ENCODE measurements at places on chromosomes 6 and 20. TPM values are rescaled to one million over a fixed set of nuclear protein-coding genes. Genes with fewer than 3 reads are reported as not detected.

Gene CYP21A2
- 0.37 TPM for total RNA-seq

Gene TRIM31
- not detected for total RNA-seq

Gene CRYBG1
- total RNA-seq = 32.3 TPM

Gene KCNQ2
- not detected for total RNA-seq

Gene HDGFL1
- total RNA-seq = not detected

Gene SOD2
- total RNA-seq = 86.6 TPM

Gene VSX1
- total RNA-seq = not detected

Gene CABLES2
- total RNA-seq = 9.2 TPM

Gene TCF21
- total RNA-seq = not detected

Gene GHRH
- total RNA-seq = not detected

Gene SFTA2
- total RNA-seq = not detected

Gene ZNF311
- total RNA-seq = 0.73 TPM

Gene ZNF391
- 2.9 TPM for total RNA-seq

Gene MOG
- not detected for total RNA-seq

Gene RTN4IP1
- total RNA-seq = 10.3 TPM

GRCh38 chr6:100209323-100210136, 215.5 kb upstream of the MCHR2 start:
- no peaks in the 10 kb centered on the region for H3K27me3 ChIP-seq
- DNase-seq = no peak
- no peaks in the 10 kb centered on the region for H3K4me1 ChIP-seq
- no peaks in the 10 kb centered on the region for H3K36me3 ChIP-seq

- no peaks in the 10 kb centered on the region for H3K36me3 ChIP-seq
- DNase-seq = no peak
- H3K27ac ChIP-seq = no peak overlapping the region
- H3K4me3 ChIP-seq = no peak overlapping the region
- H3K4me1 ChIP-seq = peaks cover 8% of the 10 kb centered on the region
Observed at GRCh38 chr6:154298297-154298696, 58.3 kb downstream of the IPCEF1 start.

DNA sequence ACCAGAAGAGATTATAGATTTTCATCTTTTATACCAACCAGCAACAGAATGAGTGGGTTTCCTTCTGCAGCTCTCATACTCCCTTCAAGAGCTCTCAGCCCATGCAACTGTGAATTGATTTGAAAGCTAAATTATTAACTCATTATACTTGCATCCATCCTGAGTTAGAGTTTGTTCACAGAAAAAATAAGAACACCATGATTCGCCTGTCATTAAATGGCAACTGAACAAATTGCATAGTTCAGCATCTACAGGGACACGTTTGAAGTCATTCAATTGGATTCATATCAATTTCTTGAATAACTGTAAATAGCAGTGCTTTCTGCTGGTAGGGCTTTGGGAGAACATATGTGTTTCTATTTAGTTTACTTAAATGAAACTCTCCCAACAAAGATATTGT, 65.7 kb downstream of the NKAIN2 start:
- H3K4me1 ChIP-seq = no peaks in the 10 kb centered on the region
- no peak overlapping the region for H3K27ac ChIP-seq
- no peak for DNase-seq
- no peaks in the 10 kb centered on the region for H3K27me3 ChIP-seq
- no peaks in the 10 kb centered on the region for H3K36me3 ChIP-seq
- H3K4me3 ChIP-seq = no peak overlapping the region

DNA sequence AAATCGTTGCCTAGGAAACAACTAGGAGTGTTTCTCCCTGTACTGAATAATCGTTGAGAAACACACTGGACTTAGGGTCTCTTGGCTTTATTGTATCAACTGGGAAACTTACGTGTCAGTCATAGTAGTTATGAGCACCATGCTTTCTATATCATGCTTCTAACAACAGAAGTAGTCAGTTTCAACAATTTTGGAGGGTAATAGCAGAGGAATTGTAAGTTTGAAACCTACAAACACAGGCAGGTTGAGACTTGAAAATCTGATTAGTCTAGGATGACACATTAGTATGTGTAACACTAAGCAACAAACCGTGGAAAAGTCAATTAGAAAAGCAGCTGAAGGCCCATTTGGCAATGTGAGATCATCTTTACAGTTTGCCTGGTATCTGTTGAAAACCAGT, 43.9 kb upstream of the FABP7 start:
- H3K27ac ChIP-seq = no peak overlapping the region
- no peak overlapping the region for H3K4me3 ChIP-seq
- H3K4me1 ChIP-seq = no peaks in the 10 kb centered on the region
- no peak for DNase-seq
- no peaks in the 10 kb centered on the region for H3K27me3 ChIP-seq

DNA sequence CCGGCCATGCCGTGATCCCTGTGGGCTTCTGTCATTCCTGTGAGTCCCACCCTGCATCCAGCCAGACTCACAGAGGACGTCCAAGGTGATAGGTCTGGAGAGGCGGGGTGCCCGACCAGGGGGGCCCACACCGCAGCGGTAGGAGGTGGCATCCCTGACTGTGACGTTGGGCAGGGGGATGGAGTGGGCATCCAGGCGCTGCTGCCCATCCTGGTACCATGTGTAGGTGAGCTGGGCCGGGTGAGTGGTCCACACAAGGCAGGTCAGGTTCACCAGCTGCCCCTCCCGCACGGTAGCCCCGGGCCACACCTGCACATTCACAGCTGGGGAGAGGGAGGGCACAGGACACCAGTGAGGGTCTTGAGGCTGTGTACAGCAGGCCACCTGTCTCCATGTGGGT, 11.6 kb upstream of the ADAM33 start:
- no peak overlapping the region for H3K4me3 ChIP-seq
- no peaks in the 10 kb centered on the region for H3K4me1 ChIP-seq
- no peak overlapping the region for H3K27ac ChIP-seq
- no peak for DNase-seq

DNA sequence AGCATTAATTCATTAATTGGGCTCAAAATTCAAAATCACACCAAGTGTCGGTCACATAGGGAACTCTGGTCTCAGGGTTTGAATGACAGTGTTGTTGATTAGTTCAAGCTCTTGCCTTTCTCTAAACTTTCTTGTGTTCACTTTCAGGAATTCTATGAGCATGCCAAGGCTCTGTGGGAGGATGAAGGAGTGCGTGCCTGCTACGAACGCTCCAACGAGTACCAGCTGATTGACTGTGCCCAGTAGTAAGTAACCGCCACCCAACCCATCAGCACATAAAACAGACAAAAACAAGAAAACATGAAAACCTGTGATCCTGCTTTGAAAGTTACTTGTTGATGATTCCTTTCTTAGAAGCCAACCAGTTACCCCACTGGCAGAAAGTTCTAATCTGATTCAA, 52.7 kb downstream of the GNAS start:
- DNase-seq = no peak
- no peak overlapping the region for H3K4me3 ChIP-seq
- H3K4me1 ChIP-seq = peaks cover 22% of the 10 kb centered on the region

GRCh38 chr6:121711472-121711871, 276.0 kb downstream of the GJA1 start:
- H3K27me3 ChIP-seq = no peaks in the 10 kb centered on the region
- no peaks in the 10 kb centered on the region for H3K36me3 ChIP-seq
- no peaks in the 10 kb centered on the region for H3K4me1 ChIP-seq
- DNase-seq = no peak

DNA sequence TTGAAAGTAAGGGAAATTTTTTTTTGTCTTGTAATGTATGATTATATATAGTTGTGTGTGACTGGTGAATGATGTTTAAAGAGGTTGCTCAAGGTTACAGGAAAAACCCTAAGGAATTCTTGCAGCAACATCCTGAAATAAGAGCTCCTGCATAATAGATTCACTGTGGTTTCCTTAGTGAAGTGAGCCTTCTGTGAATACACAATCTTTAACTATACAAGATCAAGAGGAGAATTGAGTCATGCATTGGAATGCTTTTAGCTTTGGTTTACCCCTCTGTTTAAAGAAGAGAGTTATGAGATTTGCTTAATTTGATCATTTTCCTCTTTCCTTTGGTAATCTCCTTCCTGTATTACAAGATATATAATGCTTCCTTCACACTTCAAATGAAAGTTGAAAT, 141.6 kb upstream of the EYA4 start:
- no peaks in the 10 kb centered on the region for H3K4me1 ChIP-seq
- H3K27ac ChIP-seq = no peak overlapping the region
- H3K4me3 ChIP-seq = no peak overlapping the region

GRCh38 chr6:52726741-52727535, 36.3 kb downstream of the GSTA2 start:
- no peaks in the 10 kb centered on the region for H3K27me3 ChIP-seq
- no peak overlapping the region for H3K27ac ChIP-seq
- no peaks in the 10 kb centered on the region for H3K36me3 ChIP-seq
- DNase-seq = no peak

GRCh38 chr6:36266913-36267644, 2.8 kb upstream of the PNPLA1 start:
- no peak for DNase-seq
- no peaks in the 10 kb centered on the region for H3K4me1 ChIP-seq
- no peaks in the 10 kb centered on the region for H3K36me3 ChIP-seq
- no peak overlapping the region for H3K4me3 ChIP-seq
- no peak overlapping the region for H3K27ac ChIP-seq

DNA sequence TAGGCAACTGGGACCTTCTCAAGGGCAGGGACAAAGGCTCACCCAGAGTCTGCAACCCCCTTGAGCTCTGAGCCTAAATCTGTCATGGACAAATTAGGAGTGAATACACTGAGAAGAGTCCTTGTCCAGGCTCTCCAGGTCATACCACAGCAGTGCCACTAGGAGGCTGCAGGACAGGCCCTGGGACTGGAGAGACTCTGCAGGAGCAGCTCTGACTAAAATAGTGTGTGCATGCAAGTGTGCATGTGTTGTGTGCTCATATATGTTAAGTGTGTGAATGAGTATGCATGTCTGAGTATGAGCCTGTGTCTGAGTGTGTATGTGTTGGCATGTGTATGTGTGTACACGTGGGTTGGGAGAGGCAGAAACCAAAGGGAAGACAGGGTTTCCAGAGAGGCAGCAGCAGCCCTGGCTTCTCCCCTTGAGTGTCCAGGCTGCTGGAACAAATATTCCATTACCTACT, 27.1 kb downstream of the MRPL14 start:
- no peaks in the 10 kb centered on the region for H3K4me1 ChIP-seq
- no peaks in the 10 kb centered on the region for H3K27me3 ChIP-seq
- no peak overlapping the region for H3K27ac ChIP-seq
- H3K36me3 ChIP-seq = peaks cover 18% of the 10 kb centered on the region

- no peaks in the 10 kb centered on the region for H3K4me1 ChIP-seq
- no peaks in the 10 kb centered on the region for H3K27me3 ChIP-seq
- H3K4me3 ChIP-seq = no peak overlapping the region
- H3K36me3 ChIP-seq = no peaks in the 10 kb centered on the region
- no peak overlapping the region for H3K27ac ChIP-seq
Observed at GRCh38 chr20:48832405-48832730, 4.6 kb upstream of the PREX1 start.

- no peak overlapping the region for H3K4me3 ChIP-seq
- no peaks in the 10 kb centered on the region for H3K27me3 ChIP-seq
- DNase-seq = no peak
Observed at GRCh38 chr20:63957690-63958441, 1.6 kb upstream of the UCKL1 start.

DNA sequence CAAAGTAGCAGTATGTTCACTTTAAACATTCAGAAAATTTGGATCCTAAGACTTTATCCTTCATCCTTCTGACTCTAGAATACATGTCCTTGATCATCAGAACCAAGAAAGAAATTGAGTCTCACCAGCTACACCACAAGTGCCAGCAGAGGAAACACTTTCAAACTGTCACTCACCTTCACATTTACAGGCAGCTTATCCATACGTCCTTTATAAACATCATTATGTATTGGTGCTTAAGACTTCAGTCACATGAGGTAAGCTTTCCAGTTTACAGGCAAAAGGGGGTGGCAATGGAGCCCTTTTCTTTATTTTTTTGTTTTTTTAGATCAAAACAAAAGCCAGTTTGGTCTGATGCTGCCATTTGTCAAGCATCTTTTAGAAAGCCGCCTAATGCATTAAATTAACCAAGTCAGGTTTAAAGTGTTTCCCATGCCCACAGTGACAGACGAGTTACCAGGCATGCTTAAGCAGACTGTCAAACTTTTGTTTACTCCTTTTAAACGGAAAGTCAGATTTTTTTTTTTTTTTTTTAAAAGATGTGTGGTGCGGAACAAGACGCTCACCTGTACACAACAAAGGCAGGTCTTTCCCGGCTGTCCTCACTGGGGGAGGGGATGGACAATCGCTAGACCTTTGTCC, 952 bp upstream of the BRPF3 start:
- peak overlapping the region; percentile 76 for H3K27ac ChIP-seq
- peak; percentile 5 for DNase-seq
- H3K36me3 ChIP-seq = peaks cover 5% of the 10 kb centered on the region
- peaks cover 22% of the 10 kb centered on the region for H3K4me1 ChIP-seq
- H3K27me3 ChIP-seq = no peaks in the 10 kb centered on the region

GRCh38 chr6:1700278-1700967, 90.7 kb downstream of the FOXC1 start:
- H3K4me1 ChIP-seq = no peaks in the 10 kb centered on the region
- H3K4me3 ChIP-seq = no peak overlapping the region
- no peaks in the 10 kb centered on the region for H3K27me3 ChIP-seq
- H3K27ac ChIP-seq = no peak overlapping the region

DNA sequence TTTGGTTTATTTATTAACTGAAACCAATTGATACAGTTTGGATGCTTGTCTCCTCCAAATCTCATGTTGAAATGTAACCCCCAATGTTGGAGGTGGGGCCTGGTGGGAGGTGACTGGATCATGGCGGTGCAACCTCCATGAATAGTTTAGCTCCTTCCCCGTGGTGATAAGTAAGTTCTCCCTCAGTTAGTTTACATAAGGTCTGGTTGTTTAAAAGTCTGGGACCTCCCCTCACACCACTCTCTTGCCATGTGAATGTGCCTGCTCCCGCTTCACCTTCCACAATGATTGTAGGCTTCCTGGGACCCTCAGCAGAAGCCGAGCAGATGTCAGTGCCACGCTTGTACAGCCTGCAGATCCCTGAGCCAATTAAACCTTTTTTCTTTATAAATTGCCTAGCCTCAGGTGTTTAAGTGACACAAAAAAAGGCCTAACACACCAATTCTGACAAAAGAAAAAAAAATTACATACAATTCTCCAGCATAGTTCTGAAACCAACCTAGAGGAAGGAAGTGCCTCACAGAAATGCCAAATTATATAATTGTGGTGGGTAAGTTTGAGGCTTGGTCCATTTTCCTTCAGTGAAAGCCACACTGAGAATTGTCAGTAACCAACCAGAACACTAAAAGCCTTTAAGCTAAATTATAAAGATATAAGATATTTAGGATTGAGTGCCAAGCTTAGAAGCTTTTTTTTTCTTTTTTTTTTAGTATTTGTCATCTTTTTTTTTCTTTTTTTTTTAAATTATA, 15.0 kb downstream of the MAP7 start:
- DNase-seq = no peak
- no peak overlapping the region for H3K27ac ChIP-seq
- no peaks in the 10 kb centered on the region for H3K36me3 ChIP-seq

- no peaks in the 10 kb centered on the region for H3K27me3 ChIP-seq
- no peak for DNase-seq
- no peaks in the 10 kb centered on the region for H3K36me3 ChIP-seq
- H3K4me1 ChIP-seq = no peaks in the 10 kb centered on the region
- H3K4me3 ChIP-seq = no peak overlapping the region
- no peak overlapping the region for H3K27ac ChIP-seq
Observed at GRCh38 chr6:8329562-8329961, 105.8 kb downstream of the SLC35B3 start.

Measured in CD8-positive, alpha-beta memory T cell (primary cell).